ENCODE measurements at places on chromosomes 7 and 10.
A peak's percentile ranks its signal among the peaks of the same experiment; 100 is the strongest.

GRCh38 chr10:125370578-125370977 lies 210.2 kb upstream of the CTBP2 start:
- no peaks in the 10 kb centered on the region for H3K4me1 ChIP-seq
- no peak for DNase-seq
- H3K27me3 ChIP-seq = peaks cover 11% of the 10 kb centered on the region

DNA sequence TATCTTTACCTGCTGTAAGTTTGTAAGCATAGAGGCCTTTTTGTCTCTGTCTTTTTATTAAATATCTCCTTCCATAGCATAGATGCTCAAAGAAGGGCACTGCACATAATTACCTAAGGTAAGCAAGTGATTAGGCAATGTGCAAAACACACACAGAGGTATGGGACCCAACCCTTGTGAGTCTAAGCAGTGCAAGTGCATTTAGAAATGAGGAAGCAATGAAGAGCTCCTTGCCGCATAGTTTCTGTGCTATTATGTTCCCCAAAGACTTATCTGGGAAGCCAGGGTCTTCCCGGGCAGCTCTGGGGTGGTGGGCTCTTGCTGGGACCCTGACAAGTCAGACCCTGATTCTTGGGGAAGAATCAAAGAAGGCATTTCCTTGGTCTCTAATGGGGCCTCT lies 13.5 kb upstream of the MGAM2 start:
- DNase-seq = peak; percentile 2
- H3K27me3 ChIP-seq = no peaks in the 10 kb centered on the region
- no peak overlapping the region for H3K4me3 ChIP-seq
- no peaks in the 10 kb centered on the region for H3K4me1 ChIP-seq
- H3K36me3 ChIP-seq = peaks cover 3% of the 10 kb centered on the region

GRCh38 chr7:12670743-12671520 lies 16.5 kb upstream of the ARL4A start:
- H3K4me3 ChIP-seq = no peak overlapping the region
- H3K4me1 ChIP-seq = peaks cover 11% of the 10 kb centered on the region
- H3K27ac ChIP-seq = peak overlapping the region; percentile 69
- no peak for DNase-seq
- no peaks in the 10 kb centered on the region for H3K27me3 ChIP-seq

- no peaks in the 10 kb centered on the region for H3K36me3 ChIP-seq
- H3K4me3 ChIP-seq = no peak overlapping the region
- H3K27me3 ChIP-seq = no peaks in the 10 kb centered on the region
- H3K27ac ChIP-seq = no peak overlapping the region
- DNase-seq = no peak
- H3K4me1 ChIP-seq = no peaks in the 10 kb centered on the region
Observed at GRCh38 chr7:103918631-103919271, 70.7 kb downstream of the RELN start.

DNA sequence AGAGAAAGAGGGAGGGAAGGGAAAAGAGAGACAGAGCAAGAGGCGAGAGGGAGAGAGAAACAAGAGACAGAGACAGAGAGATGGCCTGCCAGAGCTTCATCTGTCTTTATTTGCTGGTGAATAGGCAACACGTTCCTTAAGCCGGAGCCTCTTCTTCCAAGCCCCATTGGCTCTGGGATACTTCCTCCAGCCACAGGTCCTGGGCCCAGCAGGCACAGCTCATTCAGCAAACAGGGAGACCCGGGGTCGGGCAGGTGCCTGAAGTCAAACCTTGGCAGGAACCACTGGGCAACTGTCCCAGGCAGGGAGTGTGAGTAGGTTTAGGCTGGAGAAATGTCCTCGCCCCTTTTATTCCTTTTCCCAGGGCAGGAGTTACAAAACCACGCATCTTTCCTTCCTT lies 68.2 kb downstream of the MYL10 start:
- no peak overlapping the region for H3K4me3 ChIP-seq
- H3K36me3 ChIP-seq = no peaks in the 10 kb centered on the region
- no peaks in the 10 kb centered on the region for H3K4me1 ChIP-seq
- no peak overlapping the region for H3K27ac ChIP-seq
- peak; percentile 74 for DNase-seq
- H3K27me3 ChIP-seq = no peaks in the 10 kb centered on the region

GRCh38 chr7:106623853-106624252 lies 37.1 kb downstream of the CCDC71L start:
- DNase-seq = no peak
- H3K36me3 ChIP-seq = no peaks in the 10 kb centered on the region
- no peak overlapping the region for H3K4me3 ChIP-seq
- no peaks in the 10 kb centered on the region for H3K27me3 ChIP-seq
